ENCODE measurements at places on chromosomes 2 and 18.

GRCh38 chr18:12886498-12887126, 2.6 kb upstream of the PTPN2 start:
- DNase-seq, result peak; percentile 27

GRCh38 chr2:108605947-108606346, 71.7 kb downstream of the LIMS1 start:
- no peak for DNase-seq

GRCh38 chr2:55400332-55400731, 19.3 kb downstream of the CCDC88A start:
- no peak for DNase-seq

GRCh38 chr18:12401881-12402280, 5.8 kb upstream of the PRELID3A start:
- no peak for DNase-seq

DNA sequence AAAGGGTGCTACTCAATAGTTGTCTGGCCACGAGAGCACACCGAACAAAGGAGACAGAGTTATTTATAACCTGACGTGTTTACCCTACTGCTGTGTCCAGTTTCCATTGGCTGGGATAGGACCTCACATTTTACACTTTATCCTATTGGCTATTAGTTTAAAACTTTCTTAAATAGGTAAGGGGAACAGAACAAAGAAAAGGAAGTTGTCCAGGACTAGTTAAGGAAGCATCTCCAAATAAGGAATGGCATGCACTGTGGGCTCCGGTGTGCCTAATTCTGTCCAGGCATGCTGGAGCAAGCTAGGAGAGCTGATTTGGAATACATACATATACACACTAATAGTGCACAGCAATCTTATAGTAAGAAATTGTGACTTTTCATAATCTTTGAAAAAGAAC, 72.2 kb downstream of the CAB39 start:
- DNase-seq, result no peak

- peak; percentile 87 for DNase-seq
These were observed 96.4 kb downstream of the RTP5 start for GRCh38 chr2:241965931-241966412.

GRCh38 chr18:7459851-7460770, 107.0 kb upstream of the PTPRM start:
- DNase-seq, result no peak

GRCh38 chr2:51208521-51208920, 176.6 kb upstream of the NRXN1 start:
- no peak for DNase-seq

DNA sequence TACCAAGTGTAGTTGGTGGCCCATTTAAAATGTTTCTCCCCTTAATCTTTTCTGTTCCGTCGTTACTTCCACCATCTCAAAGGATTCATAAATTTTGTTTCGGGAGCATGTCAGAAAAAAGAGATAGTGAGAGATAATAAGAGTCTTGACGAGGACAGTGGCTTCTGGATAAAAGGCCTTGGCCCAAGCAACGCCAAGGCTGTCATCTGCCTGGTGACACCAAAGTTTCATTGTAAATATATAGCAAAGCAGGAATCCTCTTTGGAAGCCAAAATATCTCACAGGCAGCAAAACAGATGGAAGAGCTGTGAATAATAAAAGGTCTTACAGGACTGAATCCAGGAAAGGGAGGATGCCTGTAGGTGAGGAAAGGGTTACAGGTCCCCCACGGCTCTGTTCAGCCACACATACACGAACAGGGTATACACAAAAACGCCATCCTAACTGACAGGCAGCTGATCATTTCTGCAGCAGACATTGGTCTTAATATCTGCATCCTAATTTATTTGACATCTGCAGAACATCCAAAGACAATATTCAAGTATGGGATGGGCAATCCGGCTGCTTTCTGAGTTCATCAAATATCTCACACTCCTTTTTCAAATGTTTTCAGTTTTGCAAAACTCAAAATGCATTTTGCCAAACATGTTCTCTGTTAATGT, 382.8 kb downstream of the OSR1 start:
- DNase-seq, result no peak

- no peak for DNase-seq
These were observed 130.1 kb upstream of the SP5 start for GRCh38 chr2:170585067-170585466.

- DNase-seq, result no peak
These were observed 101.5 kb downstream of the VAPA start for GRCh38 chr18:10015288-10015701.

- DNase-seq, result no peak
These were observed 242.6 kb upstream of the OSR1 start for GRCh38 chr2:19600982-19601381.

GRCh38 chr2:34949316-34949715, 1350.2 kb upstream of the FAM98A start:
- DNase-seq, result no peak

- no peak for DNase-seq
These were observed 50.9 kb downstream of the ACTR2 start for GRCh38 chr2:65278531-65278981.

- no peak for DNase-seq
These were observed 32.1 kb upstream of the TTC39C start for GRCh38 chr18:23982155-23983079.

GRCh38 chr2:202099515-202099914, 26.5 kb downstream of the KIAA2012 start:
- DNase-seq, result no peak

DNA sequence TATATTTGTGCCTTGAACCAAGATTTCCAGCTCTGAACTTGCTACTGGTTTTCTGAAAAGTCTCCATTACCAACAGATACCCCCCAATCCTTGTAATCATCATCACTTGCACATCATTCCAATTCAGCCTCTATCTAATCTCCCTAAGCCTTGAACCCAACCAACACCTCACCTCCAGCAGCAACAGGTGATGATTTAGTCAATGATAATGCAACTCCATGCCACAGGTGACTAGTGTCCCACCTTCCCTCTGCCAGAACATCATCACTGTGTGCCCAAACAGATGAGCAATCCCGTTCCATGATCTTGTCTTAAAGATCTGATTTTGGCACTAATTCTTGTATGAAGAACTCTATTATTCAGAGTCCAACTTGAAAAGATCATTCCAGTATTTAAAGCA, 67.5 kb downstream of the TIMM21 start:
- no peak for DNase-seq

GRCh38 chr18:26464128-26465011, 84.0 kb downstream of the KCTD1 start:
- no peak for DNase-seq

DNA sequence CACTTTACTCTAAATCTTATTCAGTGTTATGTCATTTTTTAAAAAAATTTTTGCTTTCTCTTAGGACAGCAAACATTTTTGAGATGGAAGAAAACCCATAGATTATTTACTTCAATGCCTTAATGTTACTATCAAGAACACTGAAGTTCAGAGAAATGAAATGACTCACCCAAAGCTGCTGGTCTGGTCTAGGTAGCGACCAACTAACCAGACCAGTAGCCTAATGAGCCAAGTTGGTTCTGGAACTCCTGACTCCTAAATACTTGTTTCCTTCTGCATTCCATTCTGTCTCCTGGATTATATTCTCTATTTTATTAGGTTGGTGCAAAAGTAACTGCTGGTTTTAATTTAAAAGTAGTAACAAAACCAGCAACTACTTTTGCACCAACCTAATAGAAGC, 35.4 kb downstream of the SLC8A1 start:
- no peak for DNase-seq

- no peak for DNase-seq
These were observed 41.6 kb upstream of the MGAT4A start for GRCh38 chr2:98772536-98772935.

GRCh38 chr2:102601730-102602129, 17.6 kb upstream of the SLC9A2 start:
- no peak for DNase-seq

- DNase-seq, result no peak
These were observed 39.6 kb upstream of the OTOS start for GRCh38 chr2:240179941-240180666.

DNA sequence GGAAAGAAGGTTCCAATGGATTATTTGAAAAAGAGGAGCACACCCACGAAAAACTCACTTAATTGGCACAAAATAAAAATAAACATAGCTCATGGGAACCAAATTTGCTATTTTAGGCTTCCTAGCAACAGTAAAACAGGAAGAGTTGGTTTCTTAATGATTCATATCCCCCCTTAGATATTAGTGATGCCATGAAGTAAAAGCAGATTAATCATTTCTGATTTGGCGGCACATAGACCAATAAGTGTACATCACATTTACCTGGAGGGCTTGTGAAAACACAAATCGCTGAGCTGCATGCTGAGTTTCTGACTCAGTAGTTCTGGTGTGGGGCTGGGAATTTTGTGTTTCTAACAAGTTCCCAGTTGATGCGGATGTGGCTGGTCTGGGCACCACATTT, 260.4 kb downstream of the SLC4A3 start:
- DNase-seq, result no peak

- peak; percentile 26 for DNase-seq
These were observed 75.8 kb downstream of the ACTR3 start for GRCh38 chr2:113965644-113966043.

GRCh38 chr2:62465741-62466502, 40.1 kb downstream of the TMEM17 start:
- DNase-seq, result no peak

DNA sequence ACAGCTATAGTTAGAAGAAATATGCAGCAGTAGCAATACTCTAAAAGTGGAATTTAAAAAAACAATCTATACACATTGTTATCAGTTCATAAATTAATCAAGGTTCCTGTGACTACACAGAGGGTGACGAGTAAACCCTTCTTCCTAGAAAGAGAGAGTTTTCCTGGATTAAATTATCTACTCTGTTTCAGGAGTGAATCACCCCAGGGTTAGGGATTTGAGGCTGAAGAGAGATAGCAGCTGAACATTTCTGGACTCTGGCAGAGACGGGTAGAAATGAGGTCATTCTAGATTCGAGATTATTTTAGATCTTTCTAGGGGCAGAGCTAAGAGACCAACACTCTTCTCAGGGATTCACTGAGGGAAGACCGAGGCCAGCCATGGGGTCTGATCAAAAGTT, 38.8 kb upstream of the PMAIP1 start:
- DNase-seq, result no peak

DNA sequence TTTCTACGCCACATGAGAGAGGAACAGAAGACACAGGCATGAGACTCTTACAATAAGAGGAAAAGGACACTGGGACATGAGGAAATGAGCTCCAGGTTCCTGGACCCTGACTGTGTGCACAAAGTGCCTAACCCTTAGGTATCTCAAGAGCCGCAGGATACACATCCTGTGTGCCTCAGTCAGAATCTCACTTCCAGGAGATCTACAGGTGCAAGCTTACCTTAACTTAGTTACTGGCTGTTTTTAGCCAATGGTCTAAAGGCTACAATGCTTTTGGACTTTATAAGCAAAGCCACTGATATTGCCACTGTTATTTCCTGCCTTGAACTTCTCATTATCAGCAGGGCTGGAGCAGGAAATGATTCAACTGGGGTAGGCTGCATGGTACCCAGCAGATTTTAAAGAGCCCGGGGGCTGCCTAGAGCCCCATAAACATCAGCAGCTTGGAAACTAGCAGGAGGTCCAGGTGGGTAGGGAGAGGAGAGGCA, 254.4 kb downstream of the ZNF521 start:
- no peak for DNase-seq

- DNase-seq, result peak; percentile 8
These were observed 2.6 kb downstream of the ZNF521 start for GRCh38 chr18:25349131-25349925.

DNA sequence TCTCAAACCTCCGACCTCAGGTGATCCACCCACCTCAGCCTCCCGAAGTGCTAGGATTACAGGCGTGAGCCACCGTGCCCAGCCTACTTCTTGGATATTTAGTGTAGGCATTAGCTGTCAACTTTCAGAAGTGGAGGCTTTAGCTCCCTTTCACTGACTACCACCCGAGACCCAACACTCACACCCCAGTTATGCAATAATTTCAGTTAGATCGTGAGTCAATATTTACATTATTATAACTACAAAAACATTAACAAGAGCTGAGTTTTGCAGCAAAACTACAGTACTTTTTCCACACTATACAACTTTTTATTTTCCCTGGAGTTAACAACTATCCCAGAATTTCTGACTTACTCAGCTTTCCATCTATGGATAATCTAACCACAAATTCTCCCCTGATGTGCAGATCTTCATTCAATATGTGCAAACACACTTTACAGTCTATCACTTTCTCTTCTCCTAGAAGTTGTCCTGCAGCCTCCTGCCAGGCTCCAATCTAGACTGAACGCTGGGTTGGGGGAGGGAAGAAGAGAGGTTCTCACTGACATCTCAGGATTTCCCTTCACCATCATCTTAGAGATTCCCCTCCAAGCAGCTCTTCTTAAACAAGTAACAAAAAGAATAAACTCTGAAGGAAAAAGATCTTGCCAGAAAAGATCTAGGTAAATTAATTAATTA, 10.1 kb downstream of the TBC1D8 start:
- no peak for DNase-seq

GRCh38 chr2:189128970-189129369, 50.6 kb downstream of the COL5A2 start:
- DNase-seq, result no peak

All from stimulated activated CD4-positive, alpha-beta T cell treated with anti-CD3 and anti-CD28 coated beads, Interleukin-15, amount 100 ng/mL, for 24 hours (primary cell).